MCF 10A (cell line): ENCODE measurements at places on chromosomes 12 and 14.

DNA sequence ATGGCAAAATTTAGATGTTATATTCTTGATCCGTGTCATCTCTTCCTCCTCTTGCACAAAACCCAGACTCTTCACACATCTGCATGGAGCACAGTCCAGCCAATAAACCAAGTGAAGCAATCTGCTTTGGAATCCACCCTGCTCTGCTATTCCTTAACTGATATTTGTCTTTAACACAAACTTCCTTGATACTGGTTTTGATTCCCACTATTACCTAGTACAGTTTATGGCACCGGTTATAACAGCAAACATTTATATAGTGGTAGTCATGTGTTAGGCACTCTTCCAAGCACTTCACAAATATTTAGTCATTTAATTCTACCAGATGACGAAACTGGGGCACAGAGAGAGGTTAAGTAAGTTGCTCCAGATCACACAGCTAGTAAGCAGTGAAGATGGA lies 12.5 kb downstream of the STYK1 start:
- DNase-seq, result peak; percentile 39

- no peak for DNase-seq
These were observed 259.2 kb downstream of the CPNE8 start for GRCh38 chr12:38646146-38646545.

- no peak for DNase-seq
These were observed 65.5 kb upstream of the BDKRB2 start for GRCh38 chr14:96139169-96139568.

DNA sequence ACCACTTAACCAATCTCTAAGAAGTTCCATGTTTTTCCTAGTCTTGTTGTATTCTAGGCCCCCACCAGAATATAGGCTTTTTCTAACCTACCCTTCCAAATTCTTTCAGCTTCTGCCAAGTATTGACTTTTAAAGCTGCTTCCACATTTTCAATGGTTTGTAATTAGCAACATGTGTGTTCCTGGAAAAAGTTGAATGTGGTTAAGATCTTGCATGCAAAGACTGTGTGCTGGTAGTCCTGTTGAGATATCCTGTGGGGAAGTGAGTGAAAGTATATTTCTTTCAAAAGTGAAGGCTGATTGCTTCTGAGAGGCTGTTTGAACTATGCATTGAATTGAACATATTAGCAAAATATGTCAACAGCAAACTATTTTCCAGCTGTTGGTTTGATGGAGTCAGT lies 646 bp upstream of the OR6C4 start:
- DNase-seq, result no peak

- DNase-seq, result no peak
These were observed 268 bp downstream of the NDUFB1 start for GRCh38 chr14:92121207-92121669.

GRCh38 chr12:62903151-62903550 lies 31.8 kb downstream of the PPM1H start:
- DNase-seq, result no peak
